ENCODE measurements at places on chromosomes 2 and 18.

GRCh38 chr2:54274781-54275242 is 18.8 kb upstream of the TSPYL6 start:
- DNase-seq, result no peak

GRCh38 chr2:144310889-144311608 is 208.9 kb downstream of the ZEB2 start:
- no peak for DNase-seq

DNA sequence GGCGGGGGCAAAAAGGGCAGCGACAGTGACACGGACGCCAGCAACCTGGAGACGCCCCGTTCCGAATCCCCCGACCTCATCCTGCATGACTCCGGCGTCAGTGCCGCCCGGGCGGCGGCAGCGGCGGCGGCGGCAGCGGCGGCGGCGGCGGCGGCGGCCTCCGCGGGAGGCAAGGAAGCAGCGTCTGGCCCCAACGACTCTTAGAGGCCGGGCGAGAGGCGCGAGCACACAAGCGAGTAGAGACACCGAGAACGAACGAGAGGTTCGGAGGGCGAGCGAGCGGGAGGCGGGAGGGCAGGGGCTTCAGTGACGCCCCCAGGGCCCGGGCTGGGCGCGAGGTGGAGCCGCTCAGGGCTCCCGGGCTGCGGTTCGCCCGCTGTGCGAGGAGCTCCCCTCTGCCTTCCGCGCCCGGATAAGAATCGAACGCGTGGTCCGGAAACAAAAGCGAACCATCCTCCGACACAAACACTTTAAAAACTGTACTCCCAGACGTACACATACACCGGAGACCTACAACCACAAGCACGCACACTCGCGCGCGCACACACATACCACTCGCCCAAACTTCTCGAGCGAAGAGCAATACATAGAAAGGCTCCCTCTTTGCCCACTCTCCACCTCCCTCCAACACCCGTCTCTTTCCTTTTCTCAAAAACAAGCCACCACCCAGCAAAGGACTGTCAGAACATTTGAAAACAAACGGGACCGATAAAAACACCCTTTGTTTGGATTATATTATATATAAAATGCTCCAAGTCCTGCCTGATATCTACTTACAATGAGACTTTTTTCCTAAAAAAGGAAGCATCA is 2.8 kb downstream of the SP9 start:
- DNase-seq, result no peak

GRCh38 chr2:29614295-29614830 is 307.0 kb downstream of the ALK start:
- DNase-seq, result no peak

DNA sequence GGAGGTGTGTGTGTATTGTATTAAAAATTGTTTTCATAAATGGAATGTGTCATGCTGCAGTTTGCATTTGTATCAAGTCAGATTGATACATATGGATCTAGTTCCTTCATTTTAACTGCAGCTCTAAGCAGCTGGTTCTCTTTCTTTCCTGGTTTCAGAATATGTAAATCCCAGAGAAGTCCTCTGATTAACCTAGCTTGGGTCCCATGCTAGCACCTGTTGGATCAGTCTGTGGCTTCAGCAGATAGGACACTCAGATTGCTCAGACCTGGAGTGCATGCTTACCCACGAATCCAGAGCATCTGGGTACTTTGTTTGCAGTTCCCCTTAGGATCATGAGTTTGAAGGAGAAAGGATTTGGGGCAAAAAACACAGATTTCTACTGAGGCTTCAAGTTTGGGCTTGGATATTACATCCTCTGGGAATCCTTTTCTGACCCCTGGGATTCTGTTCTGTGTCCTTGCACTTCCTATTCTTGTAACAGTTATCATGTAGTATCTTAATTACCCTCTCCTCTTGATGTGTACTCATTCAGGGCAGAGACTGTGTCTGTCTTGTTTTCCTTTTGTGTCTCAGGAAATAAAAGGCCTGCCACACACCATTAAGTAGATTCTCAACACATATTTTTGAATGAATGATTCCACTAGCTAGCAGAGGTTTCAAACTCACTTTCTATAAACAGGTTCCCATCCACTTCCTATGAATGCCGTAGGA is 142.1 kb downstream of the PHLPP1 start:
- no peak for DNase-seq

Data from left renal cortex interstitium (tissue), 4 donors.